ENCODE measurements at places on chromosomes 16 and 17. TPM values are rescaled to one million over a fixed set of nuclear protein-coding genes. Genes with fewer than 3 reads are reported as not detected.

SPATA33 gene
- polyA plus RNA-seq, result 12.3 TPM

NPIPB13 gene
- 13.8 TPM for polyA plus RNA-seq

PRR11 gene
- polyA plus RNA-seq, result 22.8 TPM

HS3ST4 gene
- 0.06 TPM for polyA plus RNA-seq

All from right lung (tissue), 10 donors.